Omental fat pad (tissue), 4 donors: ENCODE measurements at places on chromosomes 11 and 22. TPM values are rescaled to one million over a fixed set of nuclear protein-coding genes. Genes with fewer than 3 reads are reported as not detected.

GRCh38 chr22:38138961-38139360, 28.5 kb upstream of the BAIAP2L2 start:
- DNase-seq: no peak

DNA sequence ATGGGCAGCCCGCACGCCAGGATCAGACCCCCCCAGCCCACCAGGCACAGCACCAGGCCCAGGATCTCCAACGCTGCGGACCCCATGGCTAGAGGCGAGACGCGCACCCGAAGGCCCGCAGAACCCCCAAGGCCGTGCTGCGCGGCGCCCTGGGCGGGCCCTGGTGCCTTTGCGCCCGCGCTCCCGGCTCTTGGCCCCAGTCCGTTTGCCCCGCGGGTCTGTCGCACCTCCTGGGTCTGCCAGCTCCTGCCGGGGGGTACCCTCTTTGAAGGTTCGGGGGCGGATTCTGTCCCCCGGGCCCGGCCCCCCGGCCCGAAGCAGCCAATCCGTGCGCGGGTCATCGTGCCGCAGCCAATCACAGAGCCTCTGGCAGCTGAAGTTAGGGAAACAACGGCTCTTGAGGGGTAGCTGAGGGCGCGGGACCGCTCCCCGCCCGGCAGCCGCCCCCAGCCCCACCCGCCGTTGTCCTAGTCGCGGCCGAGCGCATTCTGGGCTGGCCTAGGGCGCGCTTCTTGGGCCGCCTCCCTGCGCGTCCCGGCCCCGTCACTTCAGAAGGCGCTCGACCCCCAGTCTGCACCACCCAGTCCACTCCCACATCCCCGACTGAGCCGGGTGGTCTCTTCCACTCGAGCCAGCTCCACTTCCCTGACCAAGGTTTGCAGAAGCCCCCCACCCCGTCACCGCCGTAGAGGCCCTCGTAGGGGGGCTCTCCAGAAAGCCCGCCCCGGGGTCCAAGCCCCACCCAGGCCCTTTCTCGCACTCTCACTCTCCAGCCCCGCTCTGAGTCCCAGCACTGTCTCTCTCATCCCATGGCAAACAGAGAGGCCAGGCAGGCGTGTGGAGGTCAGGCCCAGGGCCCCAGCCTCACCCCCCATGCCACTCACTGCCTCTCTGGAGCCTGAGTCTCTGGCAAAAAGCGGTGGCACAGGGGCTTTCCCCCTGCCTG, at the start of gene CLDN5:
CLDN5 (minus strand) TSS at position 241 of the 946 bp plus-strand sequence; CDS start at position 86, 155 bp downstream.
- DNase-seq: no peak

DNA sequence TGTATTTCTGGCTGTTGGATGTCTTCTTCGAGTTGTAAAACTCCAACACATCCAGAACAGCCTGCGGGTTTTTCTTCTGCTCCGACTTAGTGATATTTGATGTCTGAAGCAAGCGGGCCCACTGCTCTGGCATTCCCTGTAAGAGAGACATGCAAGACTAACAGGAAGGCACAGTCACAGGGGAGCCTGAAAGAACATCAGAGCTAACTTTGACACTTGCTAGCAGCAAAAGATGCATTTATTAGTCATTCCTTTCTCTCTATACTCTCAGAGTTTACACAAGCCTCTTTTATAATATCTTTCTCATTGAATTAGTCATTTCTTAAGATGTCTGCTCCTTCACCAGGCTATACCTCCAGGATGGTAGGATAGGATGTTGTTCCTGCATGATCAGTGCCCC, 77.8 kb upstream of the GDPD4 start:
- no peak for DNase-seq

DNA sequence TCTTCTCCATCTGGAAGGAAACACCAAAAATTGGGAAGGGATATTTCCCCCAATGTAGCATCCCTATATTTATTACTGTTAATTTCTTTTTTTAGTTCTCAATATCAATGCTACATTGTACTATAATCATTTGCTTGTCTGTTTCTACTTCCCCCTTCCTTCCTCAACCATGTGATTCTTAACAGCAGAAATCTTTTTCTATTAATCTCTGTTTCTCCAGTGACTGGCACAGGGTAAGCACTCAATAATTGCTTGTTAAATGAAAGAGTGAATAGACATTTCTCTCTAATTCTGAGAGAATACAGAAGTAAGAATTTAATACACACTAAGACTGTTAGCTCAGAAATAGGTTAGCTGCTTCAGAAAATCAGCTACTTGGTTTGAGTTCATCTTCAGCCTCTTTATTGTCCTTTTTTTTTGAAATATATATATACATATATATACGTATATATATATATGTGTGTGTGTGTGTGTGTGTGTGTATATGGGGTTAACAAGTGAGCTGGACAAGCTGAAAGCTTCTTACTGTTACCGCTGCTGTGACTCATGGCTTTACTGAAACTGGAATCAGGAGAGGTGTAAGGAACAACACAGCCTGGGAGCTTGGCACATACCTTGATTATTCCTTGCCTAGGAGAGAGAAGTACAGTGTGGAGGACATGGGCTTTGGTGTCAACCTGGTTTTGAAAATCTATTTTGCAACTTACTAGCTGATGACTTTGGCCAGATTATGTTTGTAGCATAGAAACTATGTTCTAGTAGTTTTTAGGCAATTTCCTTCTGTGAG, 26.2 kb upstream of the PDE3B start:
- no peak for DNase-seq

DNA sequence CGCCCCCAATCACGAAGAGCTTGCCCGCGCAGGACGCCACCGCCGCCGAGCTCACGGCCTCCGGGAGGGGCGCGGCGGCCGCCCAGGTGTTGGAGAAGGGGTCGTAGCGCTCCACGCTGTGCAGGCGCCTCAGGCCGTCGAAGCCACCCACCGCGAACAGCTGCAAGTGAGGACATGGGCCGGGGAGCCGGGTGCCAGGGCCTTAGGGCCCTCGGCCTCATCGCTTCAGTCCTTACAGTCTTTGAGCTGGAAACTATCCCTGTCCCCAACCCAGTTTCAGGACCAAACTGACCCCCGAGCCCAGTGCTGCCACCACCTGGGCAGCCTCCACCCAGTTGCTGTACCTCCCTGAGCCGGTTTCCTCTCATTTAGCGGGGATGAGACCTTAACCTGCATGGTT, 7.6 kb downstream of the KLHL35 start:
- DNase-seq: no peak

DNA sequence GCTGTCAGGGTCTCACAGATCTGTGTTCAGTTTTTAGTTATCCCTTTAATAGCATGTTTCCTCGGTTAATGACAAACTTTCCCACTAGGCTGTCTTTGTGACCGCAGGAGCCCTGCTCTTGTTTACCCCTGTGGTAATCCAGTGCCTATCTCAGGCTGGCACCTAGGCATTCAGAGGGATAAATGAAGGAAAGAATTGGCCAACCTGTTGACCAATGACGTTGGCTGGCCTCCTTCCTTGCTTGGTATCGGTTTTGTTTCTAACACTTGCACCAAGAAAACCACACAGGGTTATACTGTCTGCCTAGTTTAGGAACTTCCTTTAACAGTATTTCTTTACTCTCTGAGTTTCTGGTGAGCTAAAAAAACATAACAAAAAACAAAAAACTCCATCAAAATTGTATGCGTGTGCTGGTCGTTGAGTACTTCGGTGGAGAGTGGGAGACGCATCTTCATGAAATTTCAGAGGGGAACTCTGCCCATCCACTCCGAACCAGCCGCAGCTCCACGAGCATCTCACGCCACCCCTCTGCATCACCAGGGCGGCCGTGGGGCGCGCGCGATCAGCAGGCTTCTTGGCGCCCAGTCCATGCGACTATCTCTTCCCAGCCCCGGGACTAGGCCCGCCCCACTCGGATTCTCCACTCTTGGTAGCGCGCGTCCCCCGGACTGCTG, 563 bp upstream of the ENDOD1 start:
- DNase-seq: peak; percentile 46

- no peak for DNase-seq
Observed at GRCh38 chr11:134511255-134511654, 99.2 kb upstream of the B3GAT1 start.

GRCh38 chr22:37267135-37267587, 15.1 kb upstream of the CYTH4 start:
- DNase-seq: no peak

DNA sequence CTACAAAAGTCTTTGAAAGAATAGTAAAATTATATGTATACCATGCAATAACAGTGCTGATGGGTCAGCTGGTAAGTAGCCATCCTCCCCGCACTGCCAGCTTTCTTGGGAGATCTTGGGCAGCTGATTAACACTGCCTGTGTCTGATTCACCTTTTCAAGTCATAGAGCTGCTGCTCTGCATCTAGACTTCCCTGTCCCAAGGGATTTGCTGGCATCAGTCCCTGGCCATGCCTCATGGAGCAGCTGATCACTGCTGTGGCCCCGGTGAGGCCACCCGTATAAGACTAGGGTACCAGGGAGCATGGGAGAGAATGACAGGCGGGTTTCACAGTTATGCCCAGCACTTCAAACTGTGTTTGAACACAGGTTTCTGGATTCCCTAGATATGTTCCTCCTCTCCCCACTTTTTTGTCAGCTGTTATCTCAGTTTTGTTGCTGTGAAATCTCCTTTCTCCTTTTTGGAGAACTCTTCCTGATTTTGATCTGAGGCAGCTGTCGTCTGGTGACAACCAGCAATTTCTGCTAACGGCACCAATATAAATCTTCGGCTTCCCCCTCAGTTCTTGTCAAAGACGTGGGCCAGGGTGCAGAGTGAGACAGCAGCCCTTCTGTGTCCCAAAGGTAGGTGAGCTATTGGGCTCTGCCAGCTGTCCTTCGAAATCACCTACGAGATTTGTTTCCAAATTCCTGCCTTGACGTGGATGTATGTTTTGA, 438.9 kb downstream of the NTM start:
- no peak for DNase-seq

DNA sequence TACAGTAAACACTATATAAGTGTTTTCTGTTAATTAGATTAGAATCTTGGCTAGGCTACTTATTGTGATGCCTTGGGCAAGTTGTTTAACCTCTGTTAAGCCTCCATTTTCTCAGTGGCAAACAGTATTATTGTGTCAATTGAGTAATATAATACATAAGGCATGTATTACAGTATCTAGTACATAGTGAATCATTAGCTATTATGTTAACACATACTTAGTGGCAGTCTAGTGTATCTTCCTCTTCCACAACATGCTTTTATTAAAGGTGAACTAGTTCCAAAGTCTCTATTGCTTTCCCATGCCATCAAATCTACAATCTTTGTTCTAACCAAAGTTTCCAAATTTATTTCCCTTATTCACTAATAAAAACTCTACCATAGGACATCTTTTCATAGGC, 200.9 kb downstream of the SOX6 start:
- no peak for DNase-seq

DNA sequence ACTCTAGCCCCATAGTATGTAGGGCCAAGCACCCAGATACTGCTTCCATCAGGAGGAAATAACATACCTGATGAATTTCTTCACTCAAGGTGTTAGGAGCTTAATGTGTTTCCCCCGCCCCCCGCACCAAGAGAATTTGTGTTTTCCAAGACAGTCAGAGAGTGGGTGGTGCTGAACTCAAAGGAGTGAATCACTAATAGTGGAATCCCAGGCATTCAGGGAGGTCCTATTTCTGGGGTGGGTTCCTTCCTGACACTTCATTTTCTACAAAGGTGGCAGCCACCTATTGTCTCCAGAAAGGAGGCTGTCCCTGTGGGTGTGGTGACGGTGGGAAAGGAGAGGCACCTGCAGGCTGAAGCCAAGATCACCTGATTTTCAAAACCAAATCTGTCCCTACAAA, 50.8 kb upstream of the ELF5 start:
- no peak for DNase-seq

GRCh38 chr22:49550766-49551362, 276.8 kb downstream of the BRD1 start:
- no peak for DNase-seq

DNA sequence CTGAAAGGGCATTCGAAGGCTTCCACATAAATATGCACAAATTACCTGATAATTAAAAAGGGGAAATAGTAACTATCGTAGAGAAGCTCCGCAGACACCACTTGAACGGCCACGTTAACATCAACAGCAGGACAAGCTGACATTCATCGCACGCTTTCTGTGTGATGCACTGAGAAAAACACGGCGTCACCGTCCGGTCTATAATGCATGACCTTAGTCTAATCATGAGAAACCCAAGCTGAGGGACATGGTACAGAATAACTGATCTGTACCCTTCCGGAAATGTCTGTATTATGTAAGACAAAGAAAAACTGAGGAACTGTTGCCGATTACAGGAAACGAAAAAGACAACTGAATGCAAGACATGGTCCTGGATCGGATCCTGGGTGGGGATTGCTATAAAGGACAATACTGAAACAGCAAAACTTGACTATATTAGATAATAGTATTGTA, 678 bp upstream of the RANGAP1 start:
- no peak for DNase-seq

GRCh38 chr22:44365191-44365590, 52.4 kb upstream of the SHISAL1 start:
- no peak for DNase-seq

- no peak for DNase-seq
Observed at GRCh38 chr11:106186630-106187029, 109.2 kb downstream of the AASDHPPT start.

DNA sequence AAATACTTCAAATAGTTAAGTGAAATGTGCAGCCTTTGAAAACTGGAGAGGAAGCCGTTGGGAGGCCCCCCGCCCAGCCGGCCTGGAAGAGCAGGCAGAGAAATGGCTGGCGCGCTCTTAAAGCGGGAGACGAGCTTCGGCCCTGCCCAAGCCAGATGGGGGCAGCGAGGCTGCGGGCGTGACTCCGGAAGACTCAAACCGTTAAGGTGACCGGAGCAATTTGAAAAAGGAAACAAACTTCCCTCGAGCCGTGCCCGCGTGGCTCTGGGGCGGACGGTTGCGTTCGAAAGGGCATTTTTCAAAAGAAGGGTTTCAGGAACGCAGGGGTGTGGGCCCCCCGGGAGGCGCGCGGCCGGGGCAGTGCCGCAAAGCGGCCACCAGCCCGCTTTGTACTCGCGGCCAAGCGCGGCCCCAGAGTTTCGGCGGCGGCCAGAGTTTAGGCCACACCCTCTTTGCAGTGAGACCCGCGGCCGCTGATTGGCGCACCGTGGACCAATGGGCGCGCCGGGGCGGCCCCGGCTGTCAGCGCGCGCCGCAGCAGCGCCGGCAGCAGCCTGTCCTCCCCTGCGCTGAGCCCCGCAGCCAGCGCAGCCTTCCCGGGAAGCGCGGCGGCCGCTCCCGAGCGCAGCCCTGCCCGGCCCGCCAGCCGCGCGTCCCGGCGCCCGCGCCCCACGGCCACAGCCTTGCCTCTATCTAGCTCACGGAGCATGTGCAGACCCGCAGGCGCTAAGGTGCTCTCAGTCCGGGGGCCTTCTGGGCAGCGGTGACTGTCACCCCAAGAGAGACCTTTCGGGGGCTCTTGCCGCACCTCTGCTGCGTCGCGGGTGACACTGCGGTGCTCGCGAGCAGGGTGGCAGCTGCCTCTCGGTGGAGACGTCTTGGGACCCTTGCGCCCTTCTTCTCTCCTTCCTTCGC, at the start of gene NAV2:
NAV2 (plus strand) TSS at position 557 of the 915 bp plus-strand sequence. CDS start 859 bp downstream, outside the sequence.
- peak; percentile 61 for DNase-seq

Gene TIMP3
- 989 TPM for total RNA-seq

Gene C11orf42
- total RNA-seq: not detected

Gene FAT3
- total RNA-seq: 1.1 TPM

Gene SLC25A45
- 6.8 TPM for total RNA-seq

Gene PHLDA2
- 7.1 TPM for total RNA-seq

Gene PKP3
- 0.95 TPM for total RNA-seq
